ENCODE measurements at places on chromosomes 3 and 15. TPM values are rescaled to one million over a fixed set of nuclear protein-coding genes. Genes with fewer than 3 reads are reported as not detected.

- DNase-seq, result no peak
These were observed 933.1 kb downstream of the NAALADL2 start for GRCh38 chr3:175792245-175792644.

GRCh38 chr15:78603467-78603866 lies 17.3 kb downstream of the CHRNA3 start:
- no peak for DNase-seq

- no peak for DNase-seq
These were observed 638.3 kb downstream of the NTRK3 start for GRCh38 chr15:87618203-87618725.

- DNase-seq, result no peak
These were observed 29.5 kb downstream of the CTDSPL start for GRCh38 chr3:37891227-37891626.

DNA sequence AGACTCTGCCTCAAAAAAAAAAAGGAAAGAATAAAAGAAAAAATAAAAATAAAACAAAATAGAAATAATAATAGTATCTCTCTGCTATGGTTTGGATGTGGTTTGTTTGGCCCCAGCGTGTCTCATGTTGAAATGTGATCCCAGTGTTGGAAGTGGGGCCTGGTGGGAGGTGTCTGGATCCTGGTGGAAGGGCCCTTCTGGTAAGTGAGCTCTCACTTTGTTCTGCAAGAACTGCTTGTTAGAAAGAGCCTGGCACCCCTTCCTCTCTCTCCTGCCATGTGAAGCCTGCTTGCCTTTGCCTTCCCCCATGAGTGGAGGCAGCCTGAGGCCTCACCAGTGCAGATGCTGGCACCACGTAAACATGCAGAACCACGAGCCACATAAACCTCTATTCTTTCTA lies 26.3 kb downstream of the TMEM44 start:
- DNase-seq, result no peak

GRCh38 chr3:40229963-40230362 lies 79.5 kb upstream of the EIF1B start:
- no peak for DNase-seq

The BDH1 gene
- total RNA-seq, result 49.0 TPM

The HDC gene
- total RNA-seq, result not detected

The FBXO45 gene
- total RNA-seq, result 12.1 TPM

The RPP25 gene
- 14.9 TPM for total RNA-seq

The ATP2B2 gene
- total RNA-seq, result not detected

Measured in Calu3 (cell line).